ENCODE measurements at places on chromosomes 16 and 17.
A peak's percentile ranks its signal among the peaks of the same experiment; 100 is the strongest.

DNA sequence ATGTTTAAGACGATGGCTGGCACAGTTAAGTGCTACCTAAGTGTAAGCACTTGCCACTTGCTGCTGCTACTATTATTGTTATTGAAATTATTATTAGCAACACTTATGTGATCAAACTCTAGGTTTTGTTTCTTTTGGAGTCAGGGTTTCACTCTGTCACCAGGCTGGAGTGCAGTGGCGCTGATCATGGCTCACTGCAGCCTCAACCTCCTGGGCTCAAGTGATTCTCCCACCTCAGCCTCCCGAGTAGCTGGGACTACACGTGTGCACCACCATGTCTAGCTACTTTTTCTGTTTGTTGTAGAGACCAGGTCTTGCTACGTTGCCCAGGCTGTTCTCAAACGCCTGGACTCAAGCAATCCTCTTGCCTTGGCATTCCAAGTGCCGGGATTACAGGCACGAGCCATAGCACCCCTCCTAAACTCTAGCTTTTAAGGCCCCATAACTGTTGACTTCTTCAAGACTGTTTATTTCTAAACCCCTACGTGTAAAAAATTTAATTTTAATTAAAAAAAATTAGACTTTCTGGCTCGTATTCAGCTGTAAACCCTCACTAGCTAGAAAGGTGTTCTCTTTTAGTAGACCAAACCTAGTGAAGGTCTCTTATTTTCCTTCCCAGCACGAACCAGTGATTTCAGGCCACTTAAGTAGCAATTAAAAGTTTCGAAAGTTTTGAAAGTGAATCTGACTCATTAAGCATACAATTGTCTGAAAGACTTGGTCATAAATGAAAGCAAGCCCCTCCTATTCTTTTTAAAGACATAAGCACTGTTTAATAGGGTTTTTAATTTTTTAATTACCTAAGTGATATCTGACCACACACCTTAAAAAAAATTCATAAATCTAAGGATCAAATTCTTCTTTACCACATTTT, 11.7 kb upstream of the SCNN1B start:
- no peak for DNase-seq

GRCh38 chr17:4796552-4796920, 572 bp downstream of the PSMB6 start:
- no peak for DNase-seq

GRCh38 chr17:62925267-62925836, 40.7 kb upstream of the TANC2 start:
- no peak for DNase-seq

- DNase-seq = no peak
Observed at GRCh38 chr17:14747603-14747950, 446.7 kb downstream of the HS3ST3B1 start.

- no peak for DNase-seq
Observed at GRCh38 chr17:42577140-42577531, 393 bp downstream of the PSMC3IP start.

DNA sequence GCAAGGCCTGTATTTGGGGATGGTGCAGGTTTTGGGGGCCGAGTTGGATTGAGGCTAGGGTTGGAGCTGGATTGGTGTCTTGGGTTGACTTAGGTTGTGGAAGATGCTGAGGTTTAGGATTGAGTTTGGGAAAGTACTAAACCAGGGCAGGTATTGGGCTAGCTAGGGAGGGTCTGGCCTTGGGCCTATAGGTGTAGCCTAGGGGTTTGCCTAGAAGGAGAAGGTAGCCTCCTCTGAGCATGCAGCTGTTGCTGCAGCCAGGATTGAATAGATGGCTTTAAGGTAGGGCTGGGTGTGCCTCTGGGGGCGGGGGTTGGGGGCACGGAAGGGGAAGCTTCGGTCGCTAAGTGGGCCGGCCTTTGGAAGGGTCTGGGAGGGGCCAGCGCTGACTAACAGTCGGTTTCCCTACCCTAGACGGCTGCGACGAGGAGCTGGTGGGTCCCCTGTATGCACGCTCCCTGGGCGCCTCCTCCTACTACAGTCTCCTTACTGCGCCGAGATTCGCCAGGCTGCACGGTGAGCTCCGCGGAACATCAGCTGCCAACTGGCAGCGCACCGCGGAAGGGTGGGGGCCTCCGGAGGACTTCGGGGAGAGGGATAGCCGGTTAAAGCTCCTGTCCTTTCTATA, 1.2 kb downstream of the CNTNAP1 start:
- DNase-seq = no peak

GRCh38 chr17:77153999-77154586, 13.3 kb downstream of the SEC14L1 start:
- DNase-seq = no peak

GRCh38 chr16:23705517-23705902, 7.5 kb downstream of the ERN2 start:
- DNase-seq = no peak

GRCh38 chr17:63984651-63985386, 12.1 kb upstream of the SCN4A start:
- DNase-seq = peak; percentile 51
